ENCODE measurements at places on chromosomes 6 and 20.

GRCh38 chr6:106496823-106497222 lies 132.5 kb downstream of the RTN4IP1 start:
- no peak for DNase-seq

- DNase-seq, result peak; percentile 16
Measured at GRCh38 chr6:111642463-111643158, 36.9 kb upstream of the TRAF3IP2 start.

DNA sequence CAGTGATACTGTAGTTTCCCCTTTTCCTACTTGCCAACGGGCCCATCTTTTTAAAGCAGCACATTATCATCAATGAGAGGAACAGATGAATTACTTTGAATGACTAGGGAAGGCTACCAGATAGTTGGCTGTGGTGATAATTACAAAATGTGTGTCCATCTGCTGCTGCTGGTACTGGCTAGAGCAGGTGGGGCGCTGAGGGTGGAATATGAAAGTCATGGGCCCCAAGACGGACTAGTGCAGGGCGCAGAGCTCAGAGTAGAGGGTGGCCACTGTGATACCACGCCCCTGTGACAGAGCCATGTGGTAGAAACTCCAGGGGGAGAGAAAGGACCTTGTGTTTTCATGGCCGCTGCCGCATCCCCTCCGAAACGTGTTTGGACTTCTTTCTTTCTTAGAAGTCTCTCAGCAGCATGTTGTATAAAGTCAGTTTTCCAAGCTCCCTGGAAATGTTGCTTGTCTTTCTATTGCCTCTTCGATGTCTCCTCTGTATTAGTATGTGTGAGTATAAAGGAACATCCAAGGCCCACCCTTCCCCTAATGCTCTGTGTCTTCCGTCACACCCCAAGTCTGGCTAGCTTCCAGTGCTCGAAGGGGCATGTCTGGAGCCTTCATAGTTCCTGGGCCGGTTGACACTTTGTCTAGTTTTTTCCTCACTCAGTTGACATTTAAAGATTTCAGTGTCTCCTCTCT lies 88.1 kb downstream of the PPP1R14C start:
- DNase-seq, result no peak

GRCh38 chr6:16909658-16910360 lies 148.5 kb upstream of the ATXN1 start:
- DNase-seq, result no peak

DNA sequence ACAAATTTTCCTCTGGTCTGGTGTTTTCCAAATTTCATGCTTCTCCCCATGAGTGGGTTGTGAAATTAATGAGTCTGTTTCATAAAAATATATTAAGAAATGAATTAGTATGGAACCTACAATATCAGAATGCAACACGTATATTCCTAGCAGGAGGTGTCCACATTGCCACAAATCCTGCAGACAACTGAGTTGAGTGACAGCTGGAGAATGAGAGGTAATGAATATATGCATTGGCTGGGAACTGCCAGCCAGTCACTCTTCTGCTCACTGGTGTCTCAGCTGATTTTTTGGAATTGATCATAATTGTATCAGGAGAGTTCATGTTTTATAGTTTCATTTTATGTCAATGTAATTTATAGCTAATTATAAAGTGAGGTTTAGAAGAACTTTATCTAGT lies 6.3 kb upstream of the ARFGEF3 start:
- DNase-seq, result no peak

- no peak for DNase-seq
Measured at GRCh38 chr6:113493991-113494390, 363.2 kb upstream of the MARCKS start.

GRCh38 chr20:53468587-53468986 lies 125.1 kb downstream of the ZNF217 start:
- no peak for DNase-seq

GRCh38 chr6:36752886-36753506 lies 55.4 kb downstream of the RAB44 start:
- peak; percentile 65 for DNase-seq

DNA sequence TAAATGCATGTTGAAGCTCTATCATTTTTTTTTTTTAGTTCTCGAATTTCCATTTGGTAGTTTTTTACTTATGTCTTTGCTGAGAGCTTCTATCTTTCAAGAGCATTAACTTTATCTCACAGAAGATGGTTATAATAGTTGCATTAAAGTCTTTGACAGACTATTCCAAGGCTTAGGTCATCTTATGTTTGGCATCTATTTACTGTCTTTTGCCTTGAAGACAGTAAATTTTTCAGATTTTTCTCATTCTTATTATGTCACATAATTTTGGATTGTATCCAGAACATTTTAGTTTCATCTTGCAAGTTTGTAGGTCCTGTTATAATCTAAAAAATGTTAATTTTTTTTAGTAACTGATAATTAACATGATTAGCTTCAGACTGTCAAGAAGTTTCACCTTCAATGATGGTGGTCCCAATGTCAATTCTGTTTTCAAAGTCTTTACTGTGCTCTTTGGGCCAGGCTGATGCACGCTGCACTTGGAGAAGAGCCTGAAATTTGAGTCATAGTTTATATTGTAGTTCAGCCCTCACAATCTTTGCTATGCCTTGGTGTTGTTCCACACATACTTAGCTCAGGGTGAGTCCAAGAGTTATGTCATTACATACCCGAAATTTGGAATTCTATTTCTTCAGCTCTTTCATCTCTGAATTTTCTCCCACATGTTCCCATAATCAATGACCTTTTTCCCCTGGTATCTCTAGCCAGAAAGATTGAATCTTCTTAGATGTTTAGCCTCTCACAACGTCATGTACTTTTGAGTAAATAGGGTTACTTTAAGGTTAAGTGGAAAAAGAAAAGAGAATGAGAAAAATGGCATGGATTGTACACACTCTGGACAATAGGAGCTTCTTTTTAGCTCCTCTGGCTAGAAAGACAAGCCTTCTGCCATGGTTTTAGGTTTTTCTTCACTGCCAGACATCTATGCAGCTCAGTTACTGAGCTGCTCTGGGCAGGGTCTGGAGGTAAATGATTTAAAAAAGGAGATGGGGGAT lies 110.3 kb upstream of the BTBD3 start:
- no peak for DNase-seq

DNA sequence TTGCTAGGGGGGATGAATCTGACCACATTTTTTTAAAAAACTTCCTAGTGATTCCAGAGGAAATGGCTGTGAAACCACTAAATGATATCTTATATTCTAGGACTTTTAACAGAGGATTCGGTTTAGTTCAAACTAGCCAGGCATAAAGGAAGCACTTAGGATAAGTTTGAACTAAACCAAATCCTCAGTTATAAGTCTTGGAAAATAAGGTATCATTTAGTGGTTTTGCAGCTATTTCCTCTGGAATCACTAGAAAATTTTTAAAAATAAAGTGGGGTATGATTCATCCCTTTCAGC lies 327.9 kb upstream of the QKI start:
- DNase-seq, result no peak

- DNase-seq, result no peak
Measured at GRCh38 chr20:52622081-52622480, 350.1 kb upstream of the TSHZ2 start.

DNA sequence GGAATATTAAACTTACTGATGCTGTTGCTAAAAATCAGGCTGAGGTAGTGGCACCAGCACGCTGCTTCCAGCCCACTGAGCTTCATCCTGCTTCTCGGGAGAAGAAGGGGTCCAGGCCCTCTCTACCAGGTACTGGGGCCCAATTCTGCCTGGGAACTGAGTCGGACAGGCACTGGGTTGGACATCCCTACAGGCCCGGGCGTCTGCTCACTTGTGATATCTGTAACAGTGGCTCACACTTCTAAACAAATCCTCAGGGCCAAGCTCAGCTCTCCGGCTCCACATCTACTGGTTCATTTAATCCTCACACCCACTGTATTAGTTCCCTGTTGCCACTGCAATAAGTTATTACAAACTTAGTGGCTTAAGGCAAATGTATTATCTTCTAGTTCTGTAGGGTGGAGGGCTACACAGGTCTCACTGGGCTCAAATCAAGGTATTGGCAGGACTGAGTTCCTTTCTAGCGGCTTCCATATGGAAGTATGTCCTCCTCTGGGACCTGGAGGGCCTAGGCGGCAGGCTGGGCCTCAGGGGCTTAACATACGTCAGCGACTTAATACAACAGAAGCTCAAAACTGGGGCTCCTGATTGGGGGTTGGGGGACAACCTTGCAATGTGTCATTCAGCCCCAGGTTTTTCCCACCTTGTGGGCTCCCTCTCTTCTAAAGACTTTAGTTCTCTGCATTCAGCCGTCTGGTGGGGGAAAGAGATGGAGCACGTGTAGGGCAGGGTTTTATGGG lies 1.6 kb upstream of the KCNK15 start:
- no peak for DNase-seq

- DNase-seq, result no peak
Measured at GRCh38 chr6:62429781-62430180, 143.8 kb upstream of the KHDRBS2 start.

DNA sequence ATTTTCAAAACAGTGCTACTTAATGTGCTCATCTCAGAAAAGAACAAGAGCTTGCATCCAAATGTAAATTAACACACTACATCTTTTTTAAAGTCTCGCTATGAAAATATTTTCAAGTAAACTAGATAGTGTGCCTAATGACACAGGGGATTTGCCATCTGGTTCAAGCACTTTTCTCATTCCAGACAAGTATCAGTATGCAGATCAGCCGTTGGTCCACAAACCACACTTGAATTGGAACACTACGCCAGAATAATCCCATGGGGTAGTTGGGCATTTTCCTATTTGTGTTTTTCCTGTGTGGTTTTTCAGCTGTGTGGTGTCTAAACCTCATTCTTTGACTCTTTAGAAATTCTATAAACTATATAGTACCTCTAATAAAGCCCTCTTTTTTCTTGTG lies 256.2 kb downstream of the EPHA7 start:
- no peak for DNase-seq

GRCh38 chr6:131909408-131910218 lies 41.6 kb downstream of the CCN2 start:
- DNase-seq, result peak; percentile 40

DNA sequence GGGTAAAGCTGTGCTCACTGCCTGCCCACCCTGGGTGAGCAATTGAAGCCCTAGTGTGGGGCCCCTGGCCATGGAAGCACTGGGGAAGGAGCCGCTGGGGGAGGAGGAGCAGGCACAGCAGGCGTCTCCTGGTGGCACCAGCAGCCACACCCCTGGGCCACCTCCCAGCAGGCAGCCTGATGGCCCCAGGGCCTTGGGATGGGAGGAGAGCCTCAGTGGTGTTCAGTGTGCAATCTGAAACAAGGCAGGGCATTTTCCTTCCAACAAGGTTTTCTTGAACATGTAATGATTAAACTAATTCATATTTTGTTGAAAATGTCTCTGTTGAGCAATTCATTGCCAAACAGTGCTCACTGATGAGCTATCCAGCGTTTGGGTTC lies 151.0 kb downstream of the ZDHHC14 start:
- DNase-seq, result no peak

DNA sequence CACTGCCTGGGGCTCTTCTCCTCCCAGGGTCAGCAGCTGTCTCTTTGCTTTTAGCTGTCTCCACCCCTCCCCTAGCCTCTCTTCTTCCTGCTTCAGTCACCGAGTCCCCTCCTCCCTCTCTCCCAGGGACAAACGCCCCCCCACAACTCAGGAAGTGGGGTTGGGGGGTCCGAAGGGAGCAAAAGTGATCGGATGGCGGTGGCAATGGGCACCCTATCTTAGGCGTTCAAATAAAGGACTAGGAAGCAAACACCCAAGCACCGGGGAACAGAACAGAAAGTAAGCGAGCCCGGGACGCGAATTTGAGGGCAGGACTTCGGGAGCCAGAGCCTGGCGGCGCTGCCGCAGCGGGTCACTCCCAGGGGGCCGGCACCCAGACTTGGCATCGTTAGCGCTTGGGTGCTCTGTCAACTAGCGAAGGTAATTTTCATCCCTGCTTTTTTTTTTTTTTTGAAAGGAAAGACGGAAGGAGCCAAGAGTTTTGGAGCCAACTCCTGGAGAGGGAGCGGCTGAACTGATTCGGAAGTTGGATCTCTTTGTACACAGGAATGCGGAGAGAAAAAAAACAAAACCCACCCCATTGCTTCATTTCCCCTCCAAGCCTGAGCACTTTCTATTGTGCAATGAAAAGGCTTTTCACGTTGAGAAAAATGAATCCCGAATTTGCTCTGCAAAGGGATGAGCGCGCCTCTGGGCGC lies 815 bp upstream of the ITPR3 start:
- DNase-seq, result peak; percentile 67

- DNase-seq, result no peak
Measured at GRCh38 chr6:130050230-130050629, 31.8 kb downstream of the L3MBTL3 start.

DNA sequence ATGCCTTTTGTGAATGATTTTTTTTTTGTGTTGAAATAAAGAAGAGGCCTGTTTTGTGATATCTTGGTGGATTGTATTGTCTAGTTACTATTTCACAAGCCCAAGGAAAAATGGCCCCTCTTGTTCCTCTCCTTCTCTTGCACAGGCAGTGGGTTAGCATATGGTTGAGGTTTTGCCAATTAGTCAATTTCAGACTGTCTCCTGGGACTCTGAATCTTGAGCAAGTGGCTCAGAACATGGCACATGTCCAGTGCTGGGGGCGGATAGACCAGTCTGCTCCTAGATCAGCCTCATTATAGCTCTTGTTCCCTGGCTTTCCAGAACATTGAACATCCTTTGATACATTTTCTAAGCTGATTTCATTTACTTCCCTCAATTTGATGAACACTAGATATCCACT lies 589.2 kb downstream of the PHF3 start:
- DNase-seq, result no peak

DNA sequence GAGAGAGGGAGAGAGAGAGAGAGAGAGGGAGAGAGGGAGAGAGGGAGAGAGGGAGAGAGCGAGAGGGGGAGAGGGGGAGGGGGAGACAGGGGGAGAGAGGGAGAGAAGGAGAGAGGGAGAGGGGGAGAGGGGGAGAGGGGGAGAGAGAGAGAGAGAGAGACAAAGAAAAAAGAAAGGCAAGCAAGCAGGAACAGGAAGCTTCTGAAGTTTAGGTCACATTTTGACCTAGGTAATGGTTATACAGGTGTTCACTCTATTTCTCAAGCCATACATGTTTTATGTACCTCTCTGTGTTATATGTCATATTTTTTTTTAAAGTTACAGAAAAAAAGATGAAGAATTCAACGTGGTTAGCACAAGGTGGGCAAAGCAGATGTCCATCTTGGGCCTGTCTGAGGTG lies 9.4 kb downstream of the NHSL1 start:
- DNase-seq, result no peak

- no peak for DNase-seq
Measured at GRCh38 chr6:75492386-75493153, 1.0 kb downstream of the FILIP1 start.

Data from germinal center (tissue), 1 donor.